ENCODE measurements at places on chromosomes 3 and 15.

GRCh38 chr3:172159376-172159775 is 120.0 kb downstream of the FNDC3B start:
- DNase-seq, result no peak

- DNase-seq, result no peak
These were observed 145.5 kb upstream of the PFN2 start for GRCh38 chr3:150116196-150116595.

DNA sequence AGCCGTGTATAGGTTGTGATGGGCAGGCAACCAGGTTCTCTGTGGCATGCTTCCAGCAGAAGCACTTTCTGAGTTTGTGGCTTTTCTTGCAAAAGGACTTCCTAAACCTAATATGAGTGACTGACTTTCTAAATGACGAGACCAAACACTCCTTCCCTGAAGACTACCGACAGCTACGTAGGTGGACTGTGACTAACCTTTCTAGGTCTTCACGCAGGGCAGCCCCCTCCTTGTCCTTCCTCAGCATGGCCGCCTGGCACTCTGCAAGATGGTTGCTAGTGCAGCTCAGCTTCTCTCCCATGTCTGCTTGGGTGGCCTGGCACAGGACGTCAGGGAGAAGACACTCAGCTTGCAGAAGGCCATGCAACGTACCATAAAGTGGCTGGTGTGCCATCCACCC is 20.9 kb downstream of the CXCR6 start:
- DNase-seq, result no peak

DNA sequence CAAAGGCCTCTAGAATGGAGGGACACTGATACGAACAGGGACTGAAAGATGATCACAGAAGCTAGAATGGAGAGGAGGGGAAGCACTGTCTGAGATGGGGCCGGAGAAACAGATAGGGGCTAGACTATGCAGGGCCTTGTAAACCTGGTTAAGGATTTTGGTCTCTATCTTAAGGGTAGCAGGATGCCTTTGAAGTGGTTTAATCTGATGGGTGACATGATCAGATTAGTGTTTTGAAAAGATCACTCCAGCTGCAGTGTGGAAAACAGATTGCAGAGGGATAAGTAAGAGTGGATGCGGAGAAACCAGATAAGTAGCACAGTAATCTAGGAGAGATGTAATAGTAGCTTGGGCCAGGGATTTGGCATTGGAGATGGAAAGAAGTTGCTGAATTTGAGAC is 108.1 kb downstream of the RSRC1 start:
- DNase-seq, result no peak

DNA sequence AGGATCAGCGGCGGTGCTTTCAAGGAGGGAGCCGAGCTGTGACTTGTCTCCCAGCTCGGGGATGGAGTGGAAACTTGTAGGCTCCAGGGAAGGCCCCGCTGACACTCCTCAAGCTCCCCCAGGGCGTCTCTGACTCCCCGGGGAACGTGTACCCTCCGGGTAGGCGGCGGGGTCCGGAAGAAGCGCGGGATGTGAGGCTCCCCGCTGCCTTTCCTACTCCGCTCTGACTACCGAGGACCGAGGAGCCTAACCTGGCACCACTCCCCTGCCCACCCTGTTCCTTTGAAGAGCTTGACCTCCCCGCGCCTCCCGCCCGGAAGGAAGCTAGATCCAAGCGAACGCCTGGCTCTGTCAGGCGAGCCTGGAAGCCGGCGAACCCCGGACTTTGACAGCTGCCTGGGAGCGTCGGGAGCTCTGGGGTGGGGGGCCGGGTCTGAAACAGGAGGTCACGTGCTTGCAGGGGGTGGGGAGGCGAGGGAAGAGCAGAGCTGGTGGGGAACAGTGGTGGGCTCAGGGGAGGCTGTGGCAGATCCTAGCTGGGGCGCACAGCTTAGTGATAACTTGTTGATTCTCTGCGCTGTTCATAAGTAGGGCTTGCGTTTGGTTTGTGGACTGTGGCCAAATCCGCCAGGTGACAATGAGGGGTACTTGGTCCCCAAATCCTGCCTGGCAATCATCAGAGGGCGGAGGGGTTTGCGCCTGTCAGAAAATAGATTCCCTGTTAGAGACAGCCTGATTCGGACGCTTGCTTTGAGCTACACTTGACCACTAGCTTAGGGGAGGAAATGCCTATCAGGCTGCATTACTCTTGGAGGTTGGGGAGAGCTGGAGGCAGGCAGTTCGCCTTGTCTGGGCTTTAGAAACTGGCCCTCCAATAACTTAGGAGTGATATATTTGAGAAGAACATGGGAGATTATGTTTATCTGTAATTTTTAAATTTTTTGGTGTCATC is 1.2 kb downstream of the CLSTN2 start:
- no peak for DNase-seq

- peak; percentile 67 for DNase-seq
These were observed 86.9 kb downstream of the KLF15 start for GRCh38 chr3:126270145-126270811.

DNA sequence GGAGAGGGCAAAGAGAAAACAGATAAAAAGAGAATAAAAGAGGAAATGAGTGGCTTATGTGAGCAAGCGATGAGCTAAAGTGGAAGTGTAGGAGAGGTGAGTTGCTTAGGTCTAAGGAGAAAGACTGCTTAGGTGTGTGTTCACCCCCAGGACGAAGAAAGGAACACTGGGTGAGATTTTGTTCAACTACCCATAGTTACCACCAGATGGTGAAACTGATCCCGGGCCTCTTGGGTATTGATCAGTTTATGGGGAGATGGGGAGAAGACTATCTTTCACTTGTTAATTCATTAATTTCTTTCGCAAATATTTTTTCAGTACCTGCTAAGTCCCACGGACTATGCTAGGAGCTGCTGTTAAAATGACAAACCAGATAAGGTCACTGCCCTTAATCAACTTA is 33.9 kb downstream of the GAP43 start:
- no peak for DNase-seq

GRCh38 chr3:142275856-142276255 is 50.5 kb upstream of the GK5 start:
- no peak for DNase-seq

DNA sequence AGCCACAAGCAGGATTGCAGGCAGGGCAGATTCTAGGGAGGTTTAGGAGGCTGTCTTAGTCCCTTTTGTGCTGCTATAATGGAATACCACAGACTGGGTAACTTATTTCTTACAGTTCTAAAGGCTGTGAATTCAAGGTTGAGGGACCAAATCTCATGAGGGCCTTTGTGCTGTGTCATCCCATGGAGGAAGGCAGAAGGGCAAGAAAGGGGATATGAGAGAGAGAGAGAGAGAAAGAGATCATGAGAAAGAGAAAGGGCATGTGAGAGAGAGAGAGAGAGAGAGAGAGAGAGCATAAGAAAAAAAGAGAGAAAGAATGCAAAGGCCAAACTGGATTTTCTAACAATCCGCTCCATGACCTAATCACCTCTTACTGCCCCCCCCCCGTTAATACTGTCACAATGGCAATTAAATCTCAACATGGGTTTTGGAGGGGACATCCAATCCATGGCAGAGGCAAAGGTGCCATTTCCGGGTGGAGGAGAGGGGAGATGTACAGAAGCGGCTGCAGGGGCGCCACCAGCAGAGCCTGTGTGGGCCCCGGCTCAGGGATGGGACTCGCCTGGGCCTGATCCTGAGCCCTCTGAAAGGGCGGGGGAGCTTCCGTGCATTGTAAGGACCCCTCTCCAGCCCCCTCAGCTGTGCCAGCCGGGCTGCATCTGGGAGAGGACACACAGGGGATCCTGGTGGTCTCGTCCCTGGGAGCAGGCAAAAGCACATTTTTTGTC is 20.5 kb downstream of the MRPS11 start:
- no peak for DNase-seq

- DNase-seq, result no peak
These were observed 25.4 kb downstream of the ACP3 start for GRCh38 chr3:132342610-132343009.

- no peak for DNase-seq
These were observed 675 bp downstream of the BRPF1 start for GRCh38 chr3:9732080-9732739.

DNA sequence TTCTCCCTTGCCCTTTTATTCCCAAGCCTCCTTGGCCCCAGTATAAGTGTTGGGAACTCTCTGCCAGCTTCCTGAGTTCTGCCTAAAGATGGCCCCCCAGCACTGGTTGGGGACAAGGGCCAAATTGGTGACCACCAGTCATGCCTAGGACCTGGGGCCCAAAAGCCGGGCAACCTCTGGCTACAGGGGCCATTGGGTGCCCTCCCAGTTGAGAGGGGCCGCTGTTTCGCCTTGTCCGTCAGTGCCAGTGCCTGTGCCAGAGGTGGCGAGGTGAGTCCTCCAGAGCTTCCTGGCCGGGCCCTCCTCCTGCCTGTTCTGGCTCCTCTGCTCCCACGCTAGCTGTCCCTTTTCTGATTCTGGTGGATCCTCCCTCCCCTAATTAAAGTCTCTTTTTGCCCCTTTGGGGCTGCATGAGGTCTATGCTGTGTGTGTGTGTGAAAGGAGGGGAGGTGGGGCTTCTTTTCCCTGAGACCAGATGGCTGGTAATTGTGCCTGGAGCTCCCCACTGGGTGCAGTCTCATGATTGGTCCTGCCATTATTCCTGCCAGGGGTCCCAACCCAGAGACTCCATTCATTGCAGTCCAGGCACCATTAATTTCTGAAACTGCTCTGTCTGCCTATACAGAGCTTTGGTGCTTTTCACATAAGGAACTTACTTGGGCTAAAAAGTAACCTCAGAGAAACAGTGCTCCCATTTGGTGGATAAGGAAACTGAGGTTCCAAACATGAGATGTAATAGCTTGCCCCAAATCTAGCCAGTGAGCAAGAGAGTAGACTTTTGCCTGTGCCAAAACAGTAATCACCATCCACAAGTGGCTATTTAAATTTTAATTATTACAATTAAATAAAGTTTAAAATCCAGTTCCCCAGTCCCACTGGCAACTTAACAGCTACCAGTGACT is 3.1 kb upstream of the TTLL3 start:
- DNase-seq, result peak; percentile 46

GRCh38 chr3:149021830-149022229 is 30.5 kb downstream of the GYG1 start:
- DNase-seq, result no peak

DNA sequence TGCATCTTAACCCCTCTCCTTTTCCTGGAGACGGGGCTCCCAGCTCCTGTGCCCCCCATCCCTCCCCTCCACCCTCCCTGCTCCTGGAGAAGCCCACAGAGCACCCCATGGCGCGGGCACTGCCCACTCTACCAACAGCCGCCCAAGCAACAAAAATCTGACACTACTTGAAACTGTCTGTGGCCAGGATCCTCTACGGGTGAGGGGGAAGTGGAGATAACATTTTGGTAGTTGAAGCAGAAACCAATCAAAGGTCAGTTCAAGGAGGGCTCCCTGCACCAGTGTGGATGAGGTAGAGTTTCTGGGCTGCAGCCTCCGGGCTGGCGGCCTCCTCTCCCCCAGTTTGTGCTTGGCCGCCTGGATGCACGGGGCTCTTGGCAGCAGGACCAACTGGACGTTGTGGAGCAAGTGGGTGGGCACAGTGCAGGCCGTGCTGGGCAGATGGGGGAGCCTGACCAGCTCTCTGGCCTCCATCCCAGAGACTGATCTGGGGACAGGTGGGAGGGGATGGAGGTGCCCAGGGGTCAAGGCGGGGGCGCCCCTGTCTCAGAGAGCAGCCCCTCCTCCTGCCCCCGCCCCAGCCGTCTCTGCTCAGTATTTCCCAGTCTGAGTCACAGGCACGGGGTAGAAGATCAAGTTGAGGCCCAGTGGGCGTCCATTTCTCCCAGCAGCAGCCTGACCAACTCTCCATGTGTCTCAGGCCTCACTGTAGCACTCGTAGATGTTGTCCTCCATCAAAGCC is 12.8 kb downstream of the H1-8 start:
- DNase-seq, result no peak

DNA sequence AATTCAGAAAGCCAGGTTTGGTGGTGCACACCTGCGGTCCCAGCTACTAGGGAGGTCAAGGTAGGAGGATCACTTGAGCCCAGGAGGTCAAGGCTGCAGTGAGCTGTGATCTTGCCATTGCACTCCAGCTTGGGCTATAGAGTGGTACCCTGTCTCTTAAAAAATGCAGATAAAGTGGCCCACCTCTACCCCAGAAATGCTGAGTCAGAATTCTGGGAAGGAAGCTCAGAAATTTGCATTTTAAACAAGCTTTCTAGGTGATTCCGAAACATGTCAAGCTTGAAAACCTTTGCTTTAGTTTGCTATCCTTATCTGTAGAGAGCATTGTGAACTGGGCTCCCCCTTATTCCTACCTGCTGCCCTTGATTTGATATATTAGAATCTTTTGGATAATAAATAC is 7.7 kb downstream of the MED12L start:
- DNase-seq, result no peak

GRCh38 chr3:22685597-22685996 is 517.5 kb upstream of the UBE2E2 start:
- no peak for DNase-seq

- DNase-seq, result no peak
These were observed 449.6 kb downstream of the MECOM start for GRCh38 chr3:169213956-169214355.

DNA sequence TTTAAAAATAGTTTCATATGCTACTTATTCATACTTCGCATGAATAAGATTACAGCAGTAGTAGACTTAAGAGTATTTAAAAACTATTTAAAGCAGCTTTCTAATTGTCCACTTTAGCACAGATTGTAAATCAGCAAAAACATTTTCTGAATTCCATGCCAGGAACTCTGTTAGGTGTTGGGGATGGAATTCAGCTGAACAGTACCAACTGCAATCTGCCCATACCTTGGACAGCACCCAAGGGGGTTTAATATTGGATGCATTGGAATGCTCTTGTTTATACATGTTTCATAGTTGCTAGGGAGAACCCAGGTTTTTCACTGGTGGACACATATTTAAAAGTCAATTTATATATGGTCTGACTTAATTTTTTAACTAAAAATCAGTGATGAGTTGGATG is 74.8 kb downstream of the PPM1L start:
- DNase-seq, result no peak

DNA sequence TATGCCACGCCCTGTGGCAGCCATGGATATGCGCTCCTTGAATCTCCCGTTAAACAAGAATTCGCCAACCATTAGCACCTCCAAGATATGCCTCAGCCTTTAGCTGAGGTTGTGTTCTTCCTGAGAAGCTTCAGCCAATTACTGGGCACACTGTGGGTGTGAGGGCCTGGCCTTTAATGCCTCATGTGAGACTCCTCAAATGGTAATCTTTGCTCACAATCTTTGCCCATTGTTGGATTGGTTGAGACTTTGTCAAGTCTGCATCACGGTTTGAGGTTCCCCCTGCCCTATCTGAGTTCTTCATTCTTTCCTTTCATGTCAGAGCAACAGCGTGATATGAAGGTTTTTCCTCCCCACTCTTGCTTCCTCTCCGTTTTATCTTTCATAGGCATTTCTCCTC is 108.1 kb upstream of the CCDC54 start:
- DNase-seq, result no peak

GRCh38 chr3:12901623-12902045 is 60.3 kb upstream of the RPL32 start:
- no peak for DNase-seq

DNA sequence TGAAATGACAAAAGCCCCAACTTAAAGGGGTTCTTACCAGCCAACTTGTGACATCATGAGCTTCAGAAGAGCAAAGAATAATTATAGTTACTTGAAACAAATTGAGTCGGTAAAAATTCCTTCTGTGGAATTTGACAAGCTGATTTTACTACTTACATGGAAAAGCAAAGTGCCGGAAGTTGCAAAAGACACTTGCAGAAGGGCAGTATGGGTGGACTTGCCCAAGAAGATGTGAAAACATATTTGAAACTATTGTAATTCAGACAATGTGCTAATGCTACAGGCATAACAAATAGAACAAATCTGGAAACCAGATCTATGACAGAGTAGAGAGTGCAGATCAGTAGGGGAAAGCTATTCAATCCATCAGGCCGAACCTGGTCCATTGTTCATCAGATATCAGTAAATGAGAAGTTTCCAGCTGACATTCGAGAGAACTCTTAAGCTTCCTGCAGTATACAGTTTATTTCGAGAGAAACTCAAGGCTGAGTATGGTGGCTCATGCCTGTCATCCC is 2.5 kb upstream of the KIF7 start:
- DNase-seq, result no peak

Data from spinal cord (tissue), 10 donors.